Cortex of kidney (tissue), 1 donor: ENCODE measurements at places on chromosomes 7 and 10.

- DNase-seq, result no peak
Measured at GRCh38 chr10:83934641-83935338, 204.5 kb upstream of the GHITM start.

DNA sequence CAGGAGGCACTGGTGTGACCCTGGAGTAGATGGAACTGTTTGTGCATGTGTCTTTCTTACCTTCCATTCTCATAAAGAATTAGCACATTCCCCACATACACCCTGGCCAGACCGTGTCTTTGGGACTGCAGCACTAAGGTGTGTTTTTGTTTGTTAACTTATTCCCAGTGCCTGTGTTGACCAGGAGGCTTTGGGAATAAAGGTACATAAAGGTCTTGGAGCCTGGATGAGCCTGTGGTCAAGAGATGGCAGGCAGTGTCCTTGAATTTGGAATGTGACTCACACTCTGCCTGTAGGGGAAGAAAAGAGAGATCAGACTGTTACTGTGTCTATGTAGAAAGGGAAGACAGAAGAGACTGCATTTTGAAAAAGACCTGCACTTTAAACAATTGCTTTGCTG is 137.6 kb downstream of the LYZL1 start:
- DNase-seq, result no peak

DNA sequence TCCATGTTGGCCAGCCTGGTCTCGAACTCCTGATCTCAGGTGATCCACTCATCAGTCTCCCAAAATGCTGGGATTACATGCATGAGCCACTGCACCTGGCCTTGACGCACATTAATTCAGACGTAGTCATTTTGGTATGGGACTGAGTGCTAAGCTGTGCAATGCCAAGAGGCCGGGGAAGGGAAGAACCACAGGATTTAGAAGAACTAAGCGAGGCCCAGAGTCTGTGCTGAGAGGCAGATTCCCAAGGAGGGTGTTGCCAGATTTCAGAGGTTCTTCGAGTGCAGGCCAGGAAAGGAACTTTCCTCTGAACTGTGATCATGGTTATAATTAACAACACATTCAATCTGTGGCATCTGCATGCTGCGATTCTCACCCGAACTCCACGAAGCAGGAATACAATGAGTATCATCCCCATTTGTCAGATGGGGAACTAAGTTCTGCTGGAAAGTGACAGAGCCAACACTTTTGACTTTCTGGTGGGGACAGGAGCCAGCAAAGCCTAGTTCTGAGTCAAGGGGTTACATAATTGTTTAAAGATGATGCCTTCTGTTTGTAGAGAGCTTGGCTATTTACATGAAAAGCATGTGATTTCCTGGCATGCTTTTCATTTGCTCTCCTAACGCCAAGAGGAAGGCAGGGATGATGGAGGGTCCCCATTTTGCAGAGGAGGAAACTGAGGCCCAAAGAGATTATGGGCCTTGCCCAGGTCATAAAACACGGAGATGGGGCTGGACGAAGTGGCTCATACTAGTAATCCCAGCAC is 6.2 kb upstream of the ZAN start:
- DNase-seq, result no peak

- no peak for DNase-seq
Measured at GRCh38 chr7:44063547-44063893, 1.8 kb downstream of the PGAM2 start.

GRCh38 chr10:3805791-3806461 is 20.9 kb upstream of the KLF6 start:
- DNase-seq, result no peak

DNA sequence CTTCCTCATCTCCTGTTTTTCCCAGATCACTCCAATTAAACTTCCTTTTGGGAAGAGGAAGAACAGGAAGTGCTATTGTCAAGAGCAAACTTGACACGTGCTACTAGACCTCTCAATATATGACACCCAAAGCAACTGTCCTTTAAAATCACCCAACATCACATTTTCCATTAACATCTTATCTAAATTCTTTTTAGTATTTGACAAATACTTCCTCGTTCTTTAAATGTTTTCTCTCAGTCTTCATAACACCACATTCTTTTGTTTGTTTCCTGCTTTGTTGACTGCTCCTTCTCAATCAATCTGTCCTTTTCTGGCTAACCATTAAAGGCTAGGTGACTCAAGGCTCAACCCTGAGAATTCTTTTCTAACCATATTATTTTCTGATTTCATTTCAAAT is 7.1 kb upstream of the TFPI2 start:
- no peak for DNase-seq

DNA sequence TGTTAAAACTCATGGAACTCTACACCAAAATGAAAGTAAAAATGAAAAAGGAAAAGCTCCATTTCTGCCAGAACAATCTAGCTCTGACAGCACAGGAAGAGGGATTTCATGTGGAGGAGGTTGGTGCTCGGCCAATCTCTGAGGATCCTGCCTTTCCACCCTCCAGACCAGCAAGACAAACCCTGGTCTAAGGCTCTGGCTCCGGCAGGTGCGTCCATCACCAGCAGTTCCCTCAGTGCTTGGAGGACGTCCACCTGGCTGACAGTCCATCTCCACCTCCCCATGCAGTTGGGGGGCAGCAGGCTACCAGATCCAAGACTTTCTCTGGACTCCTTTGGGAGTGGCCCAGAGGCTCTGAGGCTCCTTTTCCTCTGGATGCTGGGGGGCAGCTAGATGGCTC is 25.0 kb upstream of the LOXL4 start:
- no peak for DNase-seq

- DNase-seq, result no peak
Measured at GRCh38 chr10:60372436-60372835, 17.2 kb downstream of the ANK3 start.

GRCh38 chr7:128497405-128497804 is 20.9 kb downstream of the METTL2B start:
- DNase-seq, result no peak

DNA sequence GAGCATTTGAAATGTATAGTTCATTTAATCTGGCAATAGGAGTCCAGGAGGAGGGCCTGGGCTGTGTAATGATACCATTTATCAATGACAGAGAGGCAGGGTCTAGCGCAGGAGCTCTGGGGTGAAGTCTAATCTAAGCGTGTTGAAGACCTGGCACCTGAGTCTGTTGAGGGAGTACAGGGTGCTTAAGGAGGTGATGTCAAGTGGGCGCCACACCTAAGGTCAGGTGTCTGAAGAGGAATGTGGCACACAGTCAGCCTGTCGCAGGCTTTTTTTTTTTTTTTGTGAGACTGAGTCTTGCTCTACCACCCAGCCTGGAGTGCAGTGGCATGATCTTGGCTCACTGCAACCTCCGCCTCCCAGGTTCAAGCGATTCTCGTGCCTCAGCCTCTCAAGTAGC is 2.3 kb downstream of the LLCFC1 start:
- DNase-seq, result no peak

DNA sequence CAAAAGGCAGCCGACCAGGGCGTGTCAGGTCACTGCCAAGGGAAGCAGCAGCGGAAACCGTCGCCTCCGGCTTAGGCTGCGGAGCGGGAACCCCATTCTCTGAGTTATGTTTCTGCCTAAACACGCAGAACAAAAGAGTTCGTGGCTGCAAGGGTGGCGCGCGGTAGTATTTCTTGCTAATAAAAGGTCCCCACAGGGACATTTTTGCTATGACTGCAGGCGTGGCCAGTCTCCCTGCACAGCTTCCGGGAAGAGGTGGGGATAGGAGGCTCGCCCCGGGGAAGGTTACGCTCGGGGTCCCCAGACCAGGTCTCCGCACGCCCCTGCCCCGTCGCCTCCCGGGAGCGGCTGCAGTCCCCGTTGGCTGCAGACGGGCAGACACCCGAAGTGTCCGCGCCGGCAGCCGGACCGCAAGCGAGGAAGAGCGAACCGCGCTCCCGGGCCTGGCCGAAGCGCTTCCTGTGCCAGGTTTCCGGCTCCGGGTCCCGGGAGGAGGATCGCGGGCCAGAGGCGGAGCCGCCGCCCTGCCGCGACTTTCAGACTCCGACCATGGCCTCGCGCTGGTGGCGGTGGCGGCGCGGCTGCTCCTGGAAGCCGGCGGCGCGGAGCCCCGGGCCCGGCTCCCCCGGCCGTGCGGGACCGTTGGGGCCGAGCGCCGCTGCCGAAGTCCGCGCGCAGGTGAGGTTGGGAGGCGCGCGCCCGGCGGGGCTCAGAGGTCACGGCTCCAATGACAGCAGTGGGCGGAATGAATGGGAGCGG is at the start of gene PDSS1:
TSS of gene PDSS1 (plus strand) at position 539 of the 759 bp plus-strand sequence. CDS start at position 550, 11 bp downstream.
- no peak for DNase-seq

GRCh38 chr7:151830121-151830830 is 46.6 kb downstream of the PRKAG2 start:
- no peak for DNase-seq

DNA sequence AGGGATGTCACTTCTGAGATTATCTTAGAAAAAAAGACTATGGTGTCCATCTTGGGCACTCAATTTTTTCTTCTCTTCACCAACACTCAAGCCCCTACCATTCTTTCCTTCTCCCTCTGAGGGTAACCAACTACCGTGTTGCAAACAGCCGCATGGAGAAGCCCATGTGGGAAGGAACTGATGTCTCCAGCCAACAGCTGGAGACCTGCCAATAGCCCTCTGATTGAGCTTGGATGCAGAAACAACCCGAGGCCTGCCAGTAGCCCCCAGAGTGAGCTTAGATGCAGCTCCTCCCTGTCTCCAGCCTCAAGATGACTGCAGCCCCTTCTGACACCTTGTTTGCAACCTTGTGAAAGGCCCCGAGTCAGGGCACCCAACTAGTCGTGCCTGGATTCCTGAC is 36.4 kb upstream of the CHCHD3 start:
- no peak for DNase-seq

DNA sequence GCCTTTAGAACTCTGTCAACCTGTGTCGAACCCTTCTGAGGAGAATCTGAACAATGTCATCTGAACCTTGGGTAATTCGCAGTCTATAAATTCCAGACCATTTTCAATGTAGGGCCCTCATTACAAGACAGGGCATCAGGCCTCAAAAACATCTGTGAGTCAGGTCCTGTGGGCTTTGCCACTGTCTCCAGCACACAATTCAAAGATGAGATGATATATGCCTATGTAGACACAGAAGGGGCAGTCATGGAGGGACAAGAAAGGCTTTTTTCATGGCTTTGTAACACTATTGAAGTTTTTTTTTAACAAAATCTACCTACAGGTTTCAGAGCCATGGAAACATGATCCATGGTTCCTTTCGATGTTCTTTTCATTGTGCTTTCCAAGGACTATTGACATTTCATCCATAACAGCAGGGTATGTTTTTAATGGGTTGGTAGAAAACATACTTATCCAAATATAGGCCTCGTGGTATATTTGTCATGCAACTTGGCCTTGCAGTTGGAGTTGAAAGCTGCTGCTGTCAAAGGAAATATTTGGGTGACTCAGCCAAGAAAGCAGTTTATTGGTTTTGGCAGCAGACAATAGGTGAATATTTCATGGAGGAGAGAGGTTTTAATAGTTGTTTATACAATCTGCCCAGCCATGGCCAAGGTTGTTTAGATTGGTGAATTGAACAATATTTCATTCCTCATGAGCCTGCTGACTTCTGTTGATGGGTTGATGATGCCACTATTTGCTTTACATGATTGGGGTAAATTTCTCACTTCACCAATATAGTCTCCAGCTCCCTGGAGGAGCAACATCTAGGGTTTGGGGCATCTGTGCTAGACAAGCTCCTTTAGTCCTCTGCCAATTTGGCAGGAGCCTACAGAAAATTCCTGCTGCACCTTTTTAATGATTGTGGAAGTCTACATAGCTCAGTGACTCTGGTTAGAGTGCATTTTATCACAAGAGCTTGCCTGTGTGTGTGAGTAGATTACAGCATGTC is 158.4 kb upstream of the TMEM72 start:
- DNase-seq, result no peak

DNA sequence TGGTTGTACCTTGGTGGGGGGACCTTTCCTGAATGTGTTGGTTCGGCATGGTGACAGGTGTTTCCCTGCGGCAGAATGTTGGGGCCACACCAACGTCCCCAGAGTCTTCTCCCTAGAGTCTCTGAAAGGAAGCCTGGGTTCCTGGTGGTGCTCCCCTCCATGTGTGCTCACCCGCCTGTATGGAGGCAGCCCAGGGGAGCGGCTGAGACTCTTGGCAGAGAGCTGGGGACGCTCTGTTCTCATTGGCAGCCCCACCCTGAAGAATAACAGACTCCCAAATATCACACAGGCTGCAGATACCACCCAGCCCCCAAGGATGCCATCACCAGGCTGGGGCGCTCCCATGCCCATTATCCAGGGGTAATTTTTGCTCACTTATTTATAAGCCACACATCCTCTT is 34.8 kb downstream of the CHST12 start:
- DNase-seq, result no peak

DNA sequence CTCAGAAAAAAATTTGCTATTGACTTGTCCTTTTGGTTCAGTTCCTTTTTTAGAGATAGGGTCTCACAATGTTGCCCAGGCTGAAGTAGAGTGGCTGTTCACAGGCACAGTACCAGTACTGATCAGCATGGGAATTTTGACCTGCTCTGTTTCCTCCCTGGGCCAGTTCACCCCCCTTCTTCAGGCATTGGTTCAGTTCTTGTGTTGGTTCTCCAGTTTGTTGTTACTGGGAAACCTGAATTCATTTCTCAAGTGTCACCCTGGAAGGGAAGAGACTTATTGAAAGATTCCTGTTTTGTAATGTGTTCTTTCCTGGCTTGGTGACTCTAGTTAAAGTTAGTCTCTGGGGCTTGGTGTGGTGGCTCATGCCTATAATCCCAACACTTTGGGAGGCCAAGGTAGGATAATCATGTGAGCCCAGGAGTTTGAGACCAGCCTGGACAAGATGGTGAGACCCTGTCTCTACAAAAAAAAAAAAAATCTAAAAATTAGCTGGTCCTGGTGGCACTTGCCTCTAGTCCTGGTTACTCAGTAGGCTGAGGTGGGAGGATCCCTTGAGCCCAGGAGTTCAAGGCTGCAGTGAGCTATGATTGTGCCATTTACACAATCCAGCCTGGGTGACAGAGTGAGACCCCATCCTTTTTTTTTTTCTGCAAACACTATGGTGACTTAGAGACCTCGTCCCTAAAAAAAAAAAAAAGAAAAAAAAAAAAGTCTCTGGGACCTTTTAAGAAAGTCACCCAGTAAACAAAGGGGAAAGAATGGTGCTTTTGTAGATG is 52.7 kb downstream of the CNNM2 start:
- no peak for DNase-seq

DNA sequence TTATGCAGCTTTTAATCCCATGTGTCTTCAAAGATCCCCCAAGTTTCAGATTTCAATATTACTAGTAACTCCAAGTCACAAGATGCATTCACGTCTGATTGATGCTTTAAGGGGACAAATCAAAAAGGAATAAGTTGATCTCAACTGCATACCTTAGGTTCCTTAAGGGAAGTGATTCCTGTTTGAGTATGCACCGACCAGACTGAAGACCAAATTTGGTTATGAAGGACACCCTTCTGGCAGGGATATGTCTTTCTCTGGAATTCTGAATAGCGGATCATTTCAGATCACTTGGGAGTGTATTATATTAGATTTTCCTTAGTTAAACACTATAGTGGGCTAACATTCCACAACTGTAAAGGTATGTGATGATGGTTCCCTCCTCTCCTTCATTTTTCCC is 4.3 kb downstream of the KIF5B start:
- no peak for DNase-seq
